ENCODE measurements at places on chromosomes 6 and 20.
A peak's percentile ranks its signal among the peaks of the same experiment; 100 is the strongest.

- DNase-seq = no peak
Measured at GRCh38 chr6:125586074-125586473, 163.4 kb upstream of the HEY2 start.

DNA sequence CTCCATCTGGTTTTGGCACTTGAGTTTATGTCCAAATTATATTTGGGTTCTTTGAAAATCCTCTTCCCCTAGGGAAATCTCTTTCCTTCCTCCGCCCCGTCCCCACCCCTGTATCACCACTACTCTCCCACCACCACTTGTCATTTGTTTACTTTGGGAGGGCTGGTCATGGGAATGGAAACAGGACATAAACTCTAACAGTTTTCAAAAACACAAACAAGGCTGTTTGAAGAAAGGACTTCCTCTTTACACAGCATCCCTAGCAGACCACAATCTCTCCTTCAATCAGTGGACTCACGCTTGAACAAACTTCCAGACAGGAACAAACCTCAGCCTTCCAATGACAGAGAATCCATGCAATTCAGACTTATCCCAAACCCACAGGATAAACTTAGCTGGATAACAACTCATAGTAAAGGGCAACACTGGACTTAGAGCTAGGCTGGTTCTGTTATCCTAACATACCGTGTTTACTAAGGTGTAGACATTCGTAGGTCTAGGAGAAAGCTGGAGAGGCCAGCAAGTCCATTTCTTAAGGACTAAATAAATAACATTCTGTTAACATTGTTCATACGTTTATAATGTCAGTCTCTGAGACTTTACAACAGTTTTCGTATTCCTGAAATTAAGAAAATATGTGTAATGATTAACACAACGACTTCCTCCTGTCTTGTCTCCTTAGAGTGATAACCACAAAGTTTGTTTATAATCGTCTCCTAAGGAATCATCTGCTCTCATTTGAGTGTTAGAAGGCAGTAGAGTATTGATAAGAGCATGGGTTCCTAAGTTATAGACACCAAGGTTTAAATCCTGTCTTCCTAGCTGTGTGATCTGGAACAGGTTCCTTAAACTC lies 44.1 kb upstream of the CTAGE9 start:
- DNase-seq = no peak

DNA sequence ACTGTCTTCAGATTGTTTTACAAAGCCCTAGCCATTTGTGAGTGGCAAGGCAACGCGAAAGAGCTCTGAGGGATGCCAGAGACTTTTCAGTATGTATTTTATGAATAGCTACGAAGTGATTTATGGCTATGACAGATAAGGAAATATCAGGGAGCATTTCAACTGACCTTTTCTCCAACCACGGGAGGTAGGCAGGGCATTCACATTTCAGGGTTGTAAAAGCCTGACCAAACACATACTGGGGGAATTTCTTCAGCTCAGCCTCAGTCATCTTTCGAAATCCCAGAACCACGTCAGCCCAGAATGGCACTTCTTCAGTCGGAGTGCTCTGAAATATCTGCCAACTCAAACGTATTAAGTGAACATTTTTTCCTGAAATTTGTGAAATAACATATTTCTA lies 10.8 kb downstream of the DDO start:
- DNase-seq = no peak

DNA sequence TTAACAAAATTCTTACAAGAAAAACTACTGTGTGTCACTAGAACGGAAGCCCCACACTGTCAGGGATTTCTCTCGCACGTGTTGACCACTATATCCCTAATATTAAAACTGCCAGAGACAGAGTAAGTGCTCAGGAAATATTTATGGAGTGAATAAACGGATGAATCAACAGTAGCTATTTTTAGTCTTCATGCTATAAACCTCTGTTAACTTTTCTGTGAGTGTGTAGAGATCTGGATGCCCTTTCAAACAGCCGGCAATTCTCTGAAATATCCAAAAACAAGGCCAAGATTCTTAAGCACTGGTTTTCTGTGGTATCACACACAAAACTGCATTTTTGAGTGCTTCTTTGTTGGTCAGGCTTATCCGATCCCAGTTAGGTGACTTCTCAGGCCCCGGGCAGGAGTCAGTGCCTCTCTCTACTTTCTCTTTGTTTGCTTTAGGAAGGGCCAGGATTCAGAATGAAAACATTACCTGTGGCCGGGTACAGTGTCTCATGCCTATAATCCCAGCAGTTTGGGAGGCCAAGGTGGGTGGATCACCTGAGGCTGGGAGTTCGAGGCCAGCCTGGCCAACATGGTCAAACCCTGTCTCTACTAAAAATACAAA lies 15.7 kb downstream of the ATP9A start:
- DNase-seq = no peak

DNA sequence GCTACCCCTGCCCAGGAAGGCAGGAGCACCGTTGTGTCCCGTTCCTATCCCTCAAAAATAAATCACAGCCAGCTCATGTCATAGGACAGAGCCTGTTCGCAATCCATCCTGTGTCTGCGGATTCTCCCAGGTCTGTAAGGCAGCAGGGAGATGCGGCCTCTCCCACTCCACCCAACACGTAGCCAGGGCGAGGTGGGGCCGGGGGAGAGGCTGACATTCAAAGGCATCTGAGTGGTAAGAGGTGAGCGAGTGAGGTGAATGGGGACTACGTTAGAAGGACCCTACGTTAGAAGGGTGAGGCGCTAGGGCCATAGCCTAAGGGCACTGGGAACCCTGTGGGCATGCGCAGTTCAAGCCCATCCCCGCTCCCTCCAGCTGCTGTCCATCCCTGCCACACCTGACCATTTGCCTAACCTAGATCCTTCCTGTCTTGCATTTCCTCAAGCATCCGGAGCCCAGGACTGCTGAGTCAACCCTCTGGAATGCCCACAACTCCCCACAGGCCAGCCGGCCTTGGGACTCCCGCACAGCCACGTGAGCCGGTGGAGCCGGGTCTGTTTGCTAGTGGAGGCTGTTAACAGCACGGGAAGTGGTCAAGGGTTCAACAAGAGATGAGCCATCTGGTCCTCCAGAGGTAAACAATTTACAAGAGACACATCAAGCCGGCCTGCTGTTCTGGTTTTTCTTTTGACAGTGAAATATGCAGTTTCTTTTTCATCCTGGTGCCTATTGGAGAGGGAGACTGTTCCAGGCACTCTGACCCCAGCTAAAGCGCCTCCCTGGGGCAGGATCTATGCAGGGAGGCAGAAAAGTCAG lies 45.9 kb downstream of the RIPOR3 start:
- DNase-seq = no peak

- peak; percentile 85 for DNase-seq
Measured at GRCh38 chr6:35318196-35319171, 20.9 kb downstream of the DEF6 start.

- no peak for DNase-seq
Measured at GRCh38 chr20:32204205-32205109, 3.1 kb downstream of the PLAGL2 start.

DNA sequence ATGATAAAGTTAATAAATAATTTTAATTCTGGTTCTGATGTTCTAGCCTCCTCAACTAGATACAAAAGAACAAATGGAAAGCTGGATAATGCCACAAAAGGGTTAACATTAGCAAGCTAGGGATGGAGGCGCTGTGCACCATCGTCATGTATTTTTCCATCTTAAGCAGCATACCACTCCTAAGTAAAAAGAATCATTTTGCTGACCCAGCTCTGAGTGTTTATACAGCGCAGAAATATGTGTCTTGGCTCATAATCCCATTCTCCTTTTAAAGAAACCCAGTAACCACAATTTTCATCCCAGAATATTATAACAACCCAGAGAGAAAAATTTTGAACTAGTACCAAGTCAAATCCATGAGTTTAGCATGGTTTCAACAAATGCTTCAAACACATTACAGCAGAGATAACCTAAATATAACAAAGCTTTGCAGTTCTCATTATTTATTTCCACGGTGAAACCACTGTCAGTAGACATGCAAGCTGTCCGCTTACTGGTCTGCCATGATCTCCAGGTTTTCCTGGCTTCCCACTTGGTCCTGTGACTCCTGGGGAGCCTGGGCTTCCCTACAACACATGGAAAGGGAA lies 111.1 kb downstream of the COL12A1 start:
- no peak for DNase-seq

DNA sequence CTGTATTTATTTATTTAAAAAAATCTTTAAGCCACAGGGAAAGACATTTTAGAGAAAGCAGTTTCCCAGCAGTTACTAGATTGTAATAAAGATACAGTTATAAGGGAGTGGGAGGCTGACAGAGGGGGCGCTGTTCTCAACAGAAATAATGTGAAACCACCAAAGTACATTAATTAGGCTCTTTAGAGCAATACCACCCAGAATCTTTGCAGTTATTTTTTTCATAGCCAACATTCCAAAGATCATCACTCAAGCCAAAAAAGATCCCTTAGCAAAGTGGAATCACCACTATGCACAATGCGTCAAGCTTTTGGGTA lies 331.3 kb upstream of the DEFB112 start:
- no peak for DNase-seq

DNA sequence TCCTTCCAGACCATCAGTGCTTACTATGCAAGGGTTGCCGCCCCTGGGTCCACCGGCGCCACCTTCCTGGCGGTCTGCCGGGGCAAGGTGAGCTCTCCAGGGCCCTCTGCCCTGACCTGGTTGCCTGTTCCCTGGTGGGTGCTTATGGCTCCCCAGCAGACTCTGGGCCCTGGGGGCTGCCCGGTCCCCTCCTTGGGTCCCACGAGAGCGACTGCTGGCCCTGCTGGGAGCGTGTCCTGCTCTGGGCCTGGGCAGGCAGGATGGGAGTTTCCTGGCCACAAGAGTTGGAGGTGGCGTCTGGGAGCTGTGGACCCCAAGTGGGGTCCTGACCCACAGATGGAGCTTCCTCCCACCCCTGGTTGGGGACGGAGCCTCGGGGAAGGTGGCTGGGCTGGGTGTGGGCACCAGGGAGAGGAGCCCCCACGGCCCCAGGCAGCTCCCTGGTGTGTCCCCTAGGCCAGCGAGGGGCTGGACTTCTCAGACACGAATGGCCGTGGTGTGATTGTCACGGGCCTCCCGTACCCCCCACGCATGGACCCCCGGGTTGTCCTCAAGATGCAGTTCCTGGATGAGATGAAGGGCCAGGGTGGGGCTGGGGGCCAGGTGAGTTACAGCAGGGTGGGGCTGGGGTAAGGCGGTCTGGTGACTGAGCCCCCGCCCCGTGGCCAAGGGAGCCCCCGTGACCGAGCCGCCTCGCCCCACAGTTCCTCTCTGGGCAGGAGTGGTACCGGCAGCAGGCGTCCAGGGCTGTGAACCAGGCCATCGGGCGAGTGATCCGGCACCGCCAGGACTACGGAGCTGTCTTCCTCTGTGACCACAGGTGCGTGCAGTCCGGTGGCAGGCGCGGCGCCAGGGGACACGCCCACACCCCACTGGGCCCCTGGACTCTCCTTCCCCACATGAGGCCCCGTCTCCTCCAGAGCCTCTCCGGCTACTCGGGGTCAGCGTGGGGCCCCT lies 7.1 kb upstream of the TNFRSF6B start:
- DNase-seq = no peak

DNA sequence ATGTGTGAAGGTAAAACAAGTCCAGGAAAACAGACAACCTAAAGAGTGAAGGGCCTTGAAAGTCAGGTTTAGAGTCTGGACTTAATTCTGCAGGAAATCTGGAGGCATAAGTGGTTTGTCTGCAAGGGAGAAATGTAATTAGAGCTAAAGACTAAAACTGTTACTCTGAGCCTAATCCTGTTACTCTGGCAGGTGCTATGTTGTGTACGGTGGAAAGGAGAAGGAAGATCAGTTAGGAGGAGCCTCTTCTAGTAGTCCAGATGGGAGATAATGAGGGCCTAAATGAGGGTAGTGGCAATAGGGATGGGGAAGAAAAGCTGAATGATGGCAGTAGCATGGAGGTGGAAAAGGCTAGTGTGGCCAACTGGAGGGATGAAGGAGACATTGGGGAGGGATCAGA lies 118.5 kb downstream of the PDSS2 start:
- no peak for DNase-seq

Measured in NCI-H1105 treated with DMSO at 0.1 percent for 48 hours (cell line).